ENCODE measurements at places on chromosomes 1 and 21. TPM values are rescaled to one million over a fixed set of nuclear protein-coding genes. Genes with fewer than 3 reads are reported as not detected.

DNA sequence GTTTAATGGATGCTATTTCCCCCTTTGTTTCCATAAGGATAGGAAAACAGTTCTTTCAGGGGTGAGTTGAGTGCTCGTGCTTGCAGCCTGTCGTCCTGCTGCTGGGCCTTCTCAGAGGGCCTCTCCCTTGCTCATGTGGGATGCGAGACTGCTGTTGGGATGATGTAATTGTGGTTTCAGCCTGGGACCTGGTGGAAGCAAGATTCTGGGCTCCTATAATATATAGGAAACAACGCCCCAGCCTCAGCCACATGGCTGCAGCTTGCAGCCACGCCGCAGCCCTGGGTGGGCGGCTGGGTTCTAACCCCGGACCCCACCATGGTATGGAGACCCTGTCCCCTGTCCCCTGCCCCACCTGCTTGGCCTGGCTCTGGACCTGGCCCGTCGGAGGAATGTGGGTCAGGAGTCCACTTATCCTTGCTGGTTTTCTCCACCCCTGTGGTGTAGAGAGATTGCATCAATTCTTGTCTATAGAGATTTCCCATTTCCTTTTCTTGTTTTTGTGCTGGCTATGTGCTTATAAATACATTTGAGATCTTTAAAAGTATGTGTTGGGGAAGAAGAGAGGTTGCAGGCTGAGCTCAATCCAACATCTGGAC is 357.8 kb downstream of the SIPA1L2 start:
- DNase-seq, result no peak

DNA sequence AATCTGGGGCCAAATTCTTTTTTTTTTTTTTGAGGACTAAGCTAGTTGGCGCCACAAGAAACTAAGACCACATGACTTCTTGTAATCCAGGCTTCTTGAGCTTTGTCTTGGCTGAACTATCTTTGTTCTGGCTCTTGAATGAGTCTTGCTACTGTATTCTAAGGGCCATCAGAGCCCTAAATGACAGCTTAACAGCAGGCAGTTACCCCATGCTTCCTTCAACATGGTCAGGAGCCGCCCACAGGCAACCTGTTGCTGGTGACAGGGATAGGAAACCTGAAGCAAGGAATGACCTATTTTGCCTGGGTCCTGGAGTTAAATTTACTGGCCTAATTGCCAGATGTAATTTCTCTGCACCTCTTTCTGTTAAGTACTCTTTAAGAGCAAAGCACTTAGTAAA is 188.2 kb upstream of the PLXNA2 start:
- DNase-seq, result no peak

DNA sequence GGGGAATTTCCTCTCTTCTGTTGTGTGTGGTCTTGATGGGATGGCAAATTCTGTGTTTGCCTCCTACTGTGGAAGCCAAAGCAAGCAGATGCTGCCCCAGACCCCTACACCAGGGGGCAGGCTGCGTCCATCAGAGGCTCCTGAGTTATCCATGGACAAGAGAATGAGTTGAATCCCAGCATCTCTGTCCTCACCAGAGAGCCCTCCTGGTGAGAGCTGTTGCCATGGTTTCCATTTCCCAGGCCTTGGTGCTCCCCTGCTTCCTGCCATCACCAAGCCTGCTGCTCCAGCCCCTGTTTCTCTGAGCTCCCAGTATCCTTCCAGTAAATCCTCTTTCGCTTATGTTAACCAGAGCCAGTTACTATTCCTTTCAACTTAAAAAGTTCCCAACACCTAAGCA is 20.4 kb upstream of the GNG12 start:
- peak; percentile 49 for DNase-seq

DNA sequence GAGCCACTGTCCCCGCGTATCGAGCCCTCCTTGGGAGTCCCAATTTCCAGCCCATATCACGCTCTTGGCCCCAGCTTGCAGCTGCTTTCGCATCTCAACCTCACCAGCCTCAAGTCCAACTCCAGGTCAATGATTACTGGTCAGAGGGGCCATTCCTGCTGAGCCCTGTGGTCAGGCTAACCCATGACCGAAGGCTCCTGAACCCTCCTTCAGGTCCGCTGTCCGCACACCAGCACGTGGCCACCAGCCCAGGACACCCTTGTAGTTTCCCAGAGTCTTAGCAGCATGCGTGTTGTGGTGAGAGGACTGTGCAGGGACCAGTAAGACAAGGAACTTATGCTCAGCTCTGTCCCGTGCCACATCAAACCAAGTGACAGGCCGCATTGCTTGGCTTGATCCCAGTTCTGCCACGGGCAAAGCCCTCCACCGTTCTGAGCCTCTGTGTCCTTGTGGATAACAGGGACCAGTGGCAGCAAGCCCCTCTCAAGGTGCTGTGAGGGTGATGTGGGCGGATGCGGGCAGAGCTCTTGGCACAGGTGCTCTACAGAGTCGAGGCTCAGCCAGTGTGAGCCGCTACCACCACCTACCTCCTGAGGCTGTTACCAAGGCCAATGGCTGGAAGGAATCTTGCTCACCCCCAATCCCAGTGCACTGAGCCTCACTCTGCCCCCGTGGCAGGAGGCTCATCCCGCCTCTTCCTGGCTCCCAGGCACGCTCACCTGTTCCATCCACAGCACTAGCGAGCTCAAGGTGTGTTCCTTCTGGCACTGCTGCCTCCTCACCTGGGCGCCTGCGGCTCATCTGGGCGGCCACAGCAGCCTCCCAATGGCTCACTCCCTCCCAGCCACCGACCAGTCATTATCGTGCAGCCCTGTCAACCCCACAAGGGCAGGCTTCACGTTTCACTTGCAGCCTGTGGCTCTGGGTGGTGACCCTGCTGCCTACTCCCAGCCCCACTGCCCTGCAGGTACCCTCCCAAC is 20.4 kb downstream of the KRTAP10-1 start:
- no peak for DNase-seq

DNA sequence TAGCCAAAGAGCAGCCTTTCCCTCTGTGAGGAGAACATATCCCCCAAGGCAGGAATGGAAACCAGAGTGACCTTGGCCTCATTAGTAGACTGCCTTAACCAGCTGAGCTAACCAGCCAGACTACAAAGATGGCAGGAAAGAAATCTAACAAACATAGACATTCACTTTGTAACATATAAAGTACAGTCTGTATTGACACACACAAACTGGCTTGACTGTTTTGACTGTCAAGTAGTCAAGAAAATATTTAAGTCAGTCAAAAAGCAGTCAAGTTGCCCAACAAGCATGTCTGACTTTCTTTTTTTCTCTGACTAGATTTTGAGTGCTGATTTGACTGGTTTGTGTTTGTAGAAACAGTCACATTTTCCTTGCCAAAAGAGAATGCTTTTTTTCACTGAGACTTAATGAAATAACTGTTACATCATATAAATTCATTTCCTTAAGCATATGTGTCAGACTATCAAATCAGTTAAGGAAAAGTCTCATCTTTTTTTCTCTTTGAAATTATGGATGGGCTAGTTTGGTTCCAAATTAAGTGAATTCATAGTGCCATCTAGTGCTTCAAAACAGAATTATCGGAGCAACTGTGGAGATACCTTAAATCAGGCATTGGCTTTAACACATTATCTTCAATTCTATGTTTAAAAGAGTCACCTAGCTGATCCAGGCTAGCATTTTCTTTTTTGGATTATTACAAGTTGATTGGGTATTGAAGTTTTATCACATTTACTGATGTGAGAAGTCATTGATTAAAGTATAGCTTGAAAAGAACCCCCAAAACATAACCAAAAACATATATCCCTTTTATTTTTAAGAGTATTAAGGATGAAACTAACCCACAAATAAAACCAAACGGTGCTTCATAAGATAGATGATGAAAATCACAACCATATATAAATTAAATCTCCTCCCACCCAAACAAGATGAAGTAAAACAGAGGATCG is 75.0 kb downstream of the ATP6V1G3 start:
- DNase-seq, result peak; percentile 84

- DNase-seq, result no peak
Measured at GRCh38 chr1:17304826-17305175, 3.2 kb upstream of the PADI4 start.

GRCh38 chr1:95731466-95731865 is 497.5 kb downstream of the RWDD3 start:
- no peak for DNase-seq

RAP1GAP gene
- total RNA-seq, result 14.6 TPM

ZNF648 gene
- 0.20 TPM for total RNA-seq

Measured in lung (tissue), 17 donors.